ENCODE measurements at places on chromosomes 4 and X.

GRCh38 chr4:8227201-8227770, 28.2 kb downstream of the SH3TC1 start:
- DNase-seq = no peak

GRCh38 chrX:154890990-154891639, 5.0 kb downstream of the F8A1 start:
- DNase-seq = no peak

DNA sequence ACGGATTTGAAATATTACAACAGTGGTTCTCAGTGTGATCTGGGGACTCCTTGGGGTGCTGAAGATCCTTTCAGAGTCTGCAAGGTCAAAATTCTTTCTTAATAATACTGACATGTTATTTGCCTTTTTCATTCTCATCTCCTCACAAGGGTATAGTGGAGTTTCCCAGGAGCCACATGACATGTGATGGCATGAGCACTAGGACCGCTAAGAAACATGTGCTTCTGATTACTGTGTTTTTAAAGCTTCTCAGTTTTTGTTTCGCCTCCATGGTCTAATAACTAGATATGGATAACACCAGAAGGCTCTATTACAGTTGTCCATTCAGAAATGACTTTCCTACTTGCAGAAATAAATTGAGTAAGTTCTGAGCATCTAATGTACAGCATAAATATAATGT, 156.1 kb downstream of the RAB28 start:
- no peak for DNase-seq

DNA sequence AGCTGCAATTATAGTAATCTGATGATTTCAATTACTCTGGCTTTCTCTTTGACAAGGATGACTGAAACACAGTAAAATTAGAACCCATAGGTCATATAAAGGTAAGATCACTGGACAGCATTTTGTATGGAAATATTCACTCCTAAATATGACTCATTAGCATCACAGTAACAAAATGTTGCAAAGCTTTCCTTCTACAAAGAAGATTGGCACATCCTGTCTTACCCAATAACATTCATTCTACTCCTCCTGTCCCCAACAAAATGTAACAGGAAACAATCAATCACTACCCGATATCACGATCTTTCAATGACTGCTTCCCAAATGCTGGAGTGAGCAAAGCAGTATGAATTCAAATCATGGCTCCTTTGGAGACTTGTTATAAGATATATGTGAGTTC, 95.3 kb downstream of the FANCB start:
- DNase-seq = no peak

GRCh38 chr4:185710487-185710995, 101.5 kb downstream of the SORBS2 start:
- DNase-seq = no peak

DNA sequence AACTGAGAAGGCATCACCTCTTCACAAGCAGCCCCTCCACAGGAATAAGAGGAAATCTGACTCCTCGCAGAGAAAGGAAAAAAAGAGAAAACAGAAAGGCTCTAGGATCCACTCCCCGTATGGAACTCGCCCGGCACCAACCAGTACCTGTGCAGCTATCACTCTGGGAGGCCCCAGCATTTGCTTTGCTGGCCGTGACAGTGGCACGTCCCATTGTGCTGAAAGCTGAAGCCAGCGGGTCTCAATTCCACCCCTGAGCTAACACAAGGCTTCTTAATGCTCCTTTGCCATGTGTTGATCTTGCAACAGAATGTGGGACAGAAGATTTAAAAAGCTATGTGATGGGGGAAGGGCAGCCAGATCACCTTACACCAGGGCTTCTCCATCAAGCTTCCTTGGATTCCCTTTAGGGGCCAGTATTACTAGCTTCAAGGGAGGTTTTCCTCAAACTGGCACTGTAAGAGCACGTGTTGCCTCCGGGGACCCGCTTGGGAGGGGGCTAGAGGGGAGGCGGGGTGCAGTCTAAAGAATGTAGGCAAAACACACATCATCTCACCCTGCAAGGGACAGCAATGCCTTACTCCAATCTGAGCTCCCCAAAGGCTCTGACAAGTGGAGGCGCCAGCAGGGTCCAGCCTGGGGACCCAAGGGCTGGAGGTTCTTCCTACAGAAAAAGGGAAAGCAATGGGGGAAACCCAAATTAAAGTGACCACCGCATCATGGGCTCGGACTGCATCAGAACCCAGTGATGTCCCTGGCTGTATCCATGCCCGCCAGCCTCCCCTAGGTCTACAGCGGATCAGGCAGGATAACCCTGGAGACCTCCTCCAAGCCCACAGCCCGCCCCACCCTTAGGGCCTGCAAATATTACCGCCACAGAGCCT, 1.2 kb downstream of the USP46 start:
- no peak for DNase-seq

GRCh38 chr4:1092983-1093361, 20.4 kb downstream of the RNF212 start:
- no peak for DNase-seq

- no peak for DNase-seq
Observed at GRCh38 chr4:149845743-149846142, 30.1 kb upstream of the IQCM start.

DNA sequence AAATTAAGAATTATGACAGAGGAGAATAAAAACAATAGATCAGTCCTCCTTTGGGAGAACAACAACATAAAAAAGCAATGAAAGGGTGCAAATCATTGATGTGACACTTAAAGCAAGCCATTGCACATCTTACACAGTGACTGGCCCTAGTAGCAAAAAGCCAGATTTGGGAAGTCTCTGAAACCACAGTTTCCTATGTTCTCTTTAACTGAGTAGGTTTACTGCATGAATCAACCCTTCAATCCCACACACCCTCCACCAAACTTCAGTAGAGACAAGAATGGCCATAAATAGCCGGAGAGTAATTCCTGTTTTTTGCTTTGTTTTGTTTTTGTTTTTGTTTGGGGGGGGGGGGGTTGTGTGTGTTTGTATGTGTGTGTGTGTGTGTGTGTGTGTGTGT, 180.8 kb downstream of the VEGFC start:
- DNase-seq = no peak
